ENCODE measurements at places on chromosomes 7 and 10.

GRCh38 chr10:60806921-60807320 lies 28.6 kb downstream of the CDK1 start:
- DNase-seq, result no peak

- peak; percentile 37 for DNase-seq
These were observed 49.4 kb downstream of the AKR1D1 start for GRCh38 chr7:138125598-138126111.

- DNase-seq, result no peak
These were observed 7.9 kb upstream of the C10orf120 start for GRCh38 chr10:122707535-122707934.

GRCh38 chr7:96183163-96183670 lies 138.7 kb downstream of the SLC25A13 start:
- no peak for DNase-seq

GRCh38 chr10:129771991-129772431 lies 192.1 kb downstream of the EBF3 start:
- DNase-seq, result no peak

DNA sequence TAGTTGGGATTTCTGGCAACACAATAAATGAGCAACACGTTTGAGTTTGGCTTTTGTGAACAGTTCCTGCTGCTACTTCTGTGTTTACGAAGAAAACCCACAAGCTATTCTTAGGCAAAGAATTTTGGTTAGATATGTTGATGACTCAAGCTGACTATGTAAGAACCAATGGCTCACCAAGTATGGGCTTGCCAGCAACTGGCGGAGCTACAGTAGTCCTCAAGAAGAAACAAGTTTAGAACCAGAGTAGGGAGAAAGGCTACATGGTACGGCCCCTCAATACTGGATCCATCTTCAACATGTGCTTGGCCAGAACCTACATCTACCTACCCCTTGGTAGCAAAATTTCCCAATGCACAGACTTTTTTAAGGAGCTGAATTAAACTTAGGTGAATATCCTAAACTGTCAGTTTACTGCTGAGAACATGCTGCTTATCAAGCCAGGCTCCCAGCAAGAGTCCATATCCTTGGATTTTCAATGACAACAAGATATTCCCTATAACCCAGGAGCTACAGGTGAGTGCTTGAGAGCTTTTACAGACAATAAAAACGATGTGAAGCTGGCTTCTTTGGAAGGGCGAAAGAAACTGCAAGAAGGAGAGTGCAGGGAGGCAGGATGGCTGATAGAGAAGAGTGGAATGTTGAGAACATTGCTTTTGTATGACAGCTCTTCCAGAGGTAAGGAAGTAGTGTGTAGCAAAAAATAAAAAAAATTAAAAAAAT lies 74.3 kb upstream of the ASAH2 start:
- DNase-seq, result peak; percentile 99

DNA sequence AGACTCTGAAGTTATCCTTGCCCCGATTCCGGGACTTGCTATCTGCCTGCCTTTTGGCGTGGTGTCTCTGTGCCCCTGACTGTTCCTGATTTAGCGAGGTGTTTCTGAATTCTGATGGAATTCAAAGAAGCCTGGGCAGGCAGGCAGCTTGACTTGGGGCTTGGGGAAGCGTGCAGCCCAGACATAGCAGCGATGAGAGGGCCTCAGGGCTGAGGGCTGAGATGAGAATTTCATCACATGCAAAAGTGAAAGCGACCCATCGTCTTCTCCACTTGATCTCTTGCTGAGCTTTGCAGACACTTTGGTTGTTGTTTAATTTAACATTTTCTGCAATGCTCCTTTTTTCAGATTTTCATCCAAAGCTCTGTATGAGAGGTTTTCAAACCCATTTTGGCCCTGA lies 57.8 kb downstream of the TCF7L2 start:
- no peak for DNase-seq

- peak; percentile 4 for DNase-seq
These were observed 25.2 kb downstream of the LIPK start for GRCh38 chr10:88731296-88731695.

GRCh38 chr10:33382921-33383713 lies 48.6 kb upstream of the NRP1 start:
- no peak for DNase-seq

- no peak for DNase-seq
These were observed 35.7 kb downstream of the CBX3 start for GRCh38 chr7:26237035-26237807.

DNA sequence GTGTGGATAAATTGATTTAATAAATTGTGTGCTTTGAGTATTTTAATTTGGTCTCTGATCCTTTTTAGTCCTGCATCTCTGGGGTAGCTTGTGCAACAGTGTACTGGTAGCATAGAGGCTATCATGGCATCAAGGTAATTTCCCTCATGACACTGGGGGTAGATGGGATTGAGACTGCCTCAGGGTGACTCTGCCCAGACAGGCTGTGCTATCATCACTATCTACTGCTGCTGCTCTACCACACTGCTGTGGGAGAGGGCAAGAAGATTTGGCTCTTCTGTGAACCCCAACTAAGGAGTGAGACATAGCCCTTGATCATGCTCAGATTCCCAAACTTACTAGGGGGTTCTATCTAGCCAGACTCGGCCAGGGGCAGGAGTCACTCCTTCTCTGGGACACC lies 43.6 kb upstream of the JAZF1 start:
- DNase-seq, result no peak

GRCh38 chr10:133356549-133357284 lies 1.1 kb downstream of the FUOM start:
- no peak for DNase-seq

GRCh38 chr10:64765498-64765897 lies 1244.3 kb downstream of the REEP3 start:
- DNase-seq, result no peak

DNA sequence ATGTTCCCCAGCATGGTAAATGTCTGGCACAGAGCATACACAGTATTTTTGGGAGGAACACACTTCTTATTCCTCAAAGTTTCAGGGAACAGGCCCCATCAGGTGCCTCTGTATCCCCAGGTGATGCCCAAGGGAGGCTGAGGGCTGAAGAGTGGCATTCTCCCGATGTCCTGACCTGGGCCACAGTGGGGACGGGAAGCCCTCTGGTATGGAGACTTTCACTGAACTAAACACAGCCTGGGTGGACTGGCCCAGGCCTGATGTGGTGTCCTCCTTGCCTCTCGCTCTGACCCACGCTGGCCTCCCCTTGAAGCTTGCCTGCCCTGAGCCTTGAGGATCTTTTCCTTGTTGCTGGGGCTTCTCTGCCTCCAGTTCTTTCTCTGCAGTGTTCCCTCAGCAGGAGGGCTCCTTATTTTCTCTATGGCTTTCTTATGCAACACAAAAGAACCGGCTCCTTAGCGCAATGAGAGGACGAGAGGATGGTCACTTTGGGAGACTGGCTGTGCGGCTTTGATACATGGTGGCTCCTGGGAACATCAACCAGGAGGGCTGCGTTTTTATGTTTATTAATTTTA lies 157.5 kb upstream of the TNS3 start:
- no peak for DNase-seq

GRCh38 chr10:22723343-22723779 lies 9.0 kb upstream of the PIP4K2A start:
- DNase-seq, result no peak

DNA sequence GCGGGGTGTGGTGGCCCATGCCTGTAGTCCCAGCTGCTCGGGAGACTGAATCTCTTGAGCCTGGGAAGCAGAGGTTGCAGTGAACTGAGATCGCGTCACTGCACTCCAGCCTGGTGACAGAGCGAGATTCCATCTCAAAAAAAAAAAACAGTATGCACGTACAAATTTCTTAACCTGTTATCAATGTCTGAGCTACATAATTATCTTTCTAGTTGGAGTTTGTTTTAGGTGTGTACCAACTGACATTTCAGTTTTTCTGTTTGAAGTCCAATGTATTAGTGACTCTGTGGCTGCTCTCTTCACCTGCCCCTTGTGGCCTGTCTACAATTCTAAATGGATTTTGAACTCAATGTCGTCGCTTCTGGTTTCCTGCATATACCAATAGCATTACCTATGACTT lies 40.3 kb downstream of the CD36 start:
- no peak for DNase-seq

- DNase-seq, result peak; percentile 51
These were observed at the start of gene INSYN2A for GRCh38 chr10:127196282-127197153. TSS of gene INSYN2A (minus strand) at chr10:127196591. CDS start at chr10:127176395, 20,196 bp downstream.

- peak; percentile 34 for DNase-seq
These were observed 165.6 kb upstream of the KMT2E start for GRCh38 chr7:104848138-104848990.

- no peak for DNase-seq
These were observed 169.5 kb downstream of the C1GALT1 start for GRCh38 chr7:7351832-7352231.

DNA sequence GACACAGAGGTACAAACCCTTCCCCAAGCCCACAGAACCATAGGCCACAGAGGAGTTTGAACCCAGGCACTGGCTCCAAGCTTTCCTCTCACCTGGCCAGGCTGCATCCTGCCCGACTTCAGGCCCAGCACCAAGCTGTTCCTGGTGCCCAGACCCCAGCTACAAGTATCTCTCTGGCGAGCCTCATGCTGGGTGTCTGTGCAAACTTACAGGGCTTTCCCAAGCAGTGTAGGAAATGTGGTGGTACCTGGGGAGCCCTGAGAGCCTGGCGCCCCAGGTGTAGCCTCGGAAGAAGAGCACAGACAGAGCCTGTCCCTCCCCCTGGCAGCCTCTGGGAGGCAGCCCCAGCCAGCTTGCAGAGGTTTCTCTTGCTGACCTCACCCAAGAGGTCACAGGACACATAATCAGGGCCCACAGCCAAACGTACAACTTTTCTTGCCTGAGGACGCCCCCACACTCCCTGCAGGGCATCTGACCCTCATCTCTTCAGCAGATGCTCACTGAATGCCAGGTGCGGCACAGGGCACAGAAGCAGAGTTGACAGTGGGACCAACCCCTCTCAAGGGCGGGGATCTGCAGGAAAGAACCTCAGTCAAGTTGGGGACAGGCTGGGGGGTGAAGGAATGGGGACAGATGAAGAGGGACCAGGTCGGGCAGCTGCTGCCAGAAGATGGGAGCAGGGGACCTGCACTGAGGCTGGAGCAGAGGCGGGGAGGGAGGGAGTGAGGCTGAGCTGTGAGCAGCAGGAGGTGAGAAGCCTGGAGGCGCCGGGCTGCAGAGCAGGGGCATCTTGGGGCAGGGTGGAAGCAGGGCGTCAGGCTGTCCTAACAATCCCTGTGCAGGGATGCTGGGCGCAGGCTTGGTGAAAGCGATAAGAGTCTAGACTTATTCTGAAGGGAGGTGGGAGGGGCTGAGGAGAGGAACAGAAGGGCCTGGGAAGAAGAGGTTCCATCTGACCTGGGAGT lies 16.3 kb upstream of the MYL7 start:
- no peak for DNase-seq

DNA sequence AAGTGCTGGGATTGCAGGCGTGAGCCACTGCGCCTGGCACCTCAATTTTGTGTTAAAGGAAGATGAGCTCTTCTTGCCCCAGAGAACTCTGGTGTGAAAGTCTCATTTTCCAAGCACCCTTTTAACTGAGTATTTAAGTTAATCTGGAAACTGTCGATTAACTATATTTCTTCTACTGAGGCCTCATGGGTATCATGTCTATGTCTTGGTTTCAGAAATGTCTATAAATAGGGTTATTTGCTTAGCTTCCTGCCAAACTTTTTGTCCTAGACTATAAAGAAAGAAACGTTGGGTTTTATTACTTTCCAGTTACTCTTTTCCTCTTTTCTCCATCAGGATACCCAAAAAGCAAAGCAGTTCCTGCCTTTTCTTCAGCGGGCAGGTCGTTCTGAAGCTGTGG lies 102.4 kb downstream of the LRRC4 start:
- DNase-seq, result no peak

GRCh38 chr10:88980800-88981199 lies 9.8 kb upstream of the FAS start:
- DNase-seq, result no peak

GRCh38 chr7:41134300-41135255 lies 568.3 kb downstream of the INHBA start:
- peak; percentile 24 for DNase-seq

DNA sequence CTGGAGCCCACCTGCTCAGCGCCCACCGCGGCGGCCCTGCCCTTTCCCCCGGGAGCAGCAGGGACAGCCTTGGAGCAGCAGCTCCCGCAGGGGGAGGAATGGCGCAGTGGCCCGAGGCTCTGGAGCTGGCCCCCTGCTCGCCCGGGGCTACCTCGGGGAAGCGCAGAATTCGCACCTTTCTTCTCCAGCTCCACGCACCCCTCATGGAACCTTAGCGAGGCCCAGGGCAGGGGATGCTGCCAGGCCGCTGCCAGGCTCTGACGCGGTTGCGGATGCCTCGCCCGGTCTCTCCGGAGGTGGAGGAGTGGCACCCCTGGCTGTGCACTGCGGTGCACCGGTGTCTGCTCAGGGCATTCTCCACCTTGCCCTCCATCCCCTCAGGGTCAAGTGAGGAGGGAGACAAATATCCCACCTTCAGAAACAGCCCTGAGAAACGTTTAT lies 84.9 kb upstream of the MKI67 start:
- DNase-seq, result no peak

- peak; percentile 3 for DNase-seq
These were observed at the start of gene CDH23 for GRCh38 chr10:71396711-71397295. TSS of gene CDH23 (plus strand) at chr10:71396920. CDS start at chr10:71439832, 42,912 bp downstream.

DNA sequence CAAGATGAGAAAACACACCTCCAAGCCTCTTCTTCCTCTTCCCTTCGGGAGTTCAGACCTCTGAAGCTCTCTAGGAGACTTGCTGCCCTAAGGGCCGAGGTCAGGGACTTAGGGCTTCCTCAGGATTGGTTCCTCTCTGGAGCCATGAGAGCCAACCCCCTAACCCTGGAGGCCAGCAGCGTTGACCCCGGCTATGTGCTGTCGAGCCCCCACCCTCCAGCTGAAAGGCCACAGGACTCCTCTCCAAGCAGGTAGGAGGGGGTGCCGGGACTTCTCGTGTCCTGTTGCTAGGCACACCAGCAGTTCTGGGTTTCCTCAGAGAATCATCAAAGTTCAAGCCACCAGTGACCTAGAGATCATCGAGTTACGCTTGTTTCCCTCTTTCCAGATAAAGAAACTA lies 87.4 kb downstream of the ARHGAP22 start:
- DNase-seq, result no peak

DNA sequence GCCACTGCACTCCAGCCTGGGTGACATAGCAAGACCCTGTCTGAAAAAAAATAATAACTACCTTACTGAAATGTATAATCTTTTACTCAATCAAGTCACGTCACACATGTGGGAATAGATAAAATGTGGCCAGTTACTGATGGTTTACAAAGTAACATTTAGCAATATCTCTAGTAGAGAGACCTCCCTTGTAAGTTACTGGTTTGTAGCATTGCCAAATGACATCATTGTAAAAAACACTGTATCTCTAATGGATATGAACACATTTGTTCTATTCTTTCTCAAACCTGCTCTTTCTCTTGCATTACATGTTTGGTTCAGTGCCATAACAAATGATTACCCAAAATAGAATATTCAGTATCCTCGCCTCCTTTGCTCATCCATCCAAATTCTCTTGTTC lies 18.8 kb downstream of the TET1 start:
- DNase-seq, result peak; percentile 48
